ENCODE measurements at places on chromosomes 5 and 9. TPM values are rescaled to one million over a fixed set of nuclear protein-coding genes. Genes with fewer than 3 reads are reported as not detected.

- DNase-seq, result no peak
Observed at GRCh38 chr5:9789777-9790176, 159.6 kb upstream of the TAS2R1 start.

GRCh38 chr9:26975728-26976707 is 19.8 kb downstream of the IFT74 start:
- no peak for DNase-seq

DNA sequence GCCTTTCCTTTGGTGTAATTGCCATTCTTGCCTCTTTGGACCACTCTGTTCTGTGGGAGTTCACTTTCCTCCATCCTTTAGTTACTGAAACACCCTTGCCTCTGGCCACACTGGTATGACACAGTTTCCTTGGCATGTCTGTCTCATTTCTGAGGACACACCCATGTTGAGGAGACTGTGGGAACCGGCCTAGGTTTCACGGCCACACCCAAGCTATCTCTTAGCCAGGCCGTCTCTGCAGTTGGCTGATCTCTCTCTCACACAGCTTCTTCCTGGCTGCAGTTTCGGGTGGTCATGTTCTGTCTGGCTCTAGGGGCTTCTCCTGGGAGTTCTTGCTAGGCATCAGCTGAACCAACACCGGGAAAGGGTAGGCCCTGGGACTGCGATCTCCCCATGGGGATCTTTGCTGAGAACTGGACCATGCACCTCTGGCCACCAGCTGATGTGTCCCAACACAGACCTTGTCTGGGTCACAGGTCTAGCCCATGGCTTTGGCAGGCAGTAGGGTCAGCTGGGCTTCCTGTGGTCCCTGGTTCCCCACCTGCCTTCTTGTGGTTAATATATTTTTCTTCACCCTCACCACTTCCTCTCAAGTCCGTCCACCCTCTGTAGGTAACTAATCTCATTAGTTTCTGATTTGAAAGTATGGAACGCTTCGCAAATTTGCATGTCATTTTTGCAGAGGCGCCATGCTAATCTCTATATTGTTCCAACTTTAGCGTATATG is 24.9 kb downstream of the ARHGEF37 start:
- peak; percentile 20 for DNase-seq

DNA sequence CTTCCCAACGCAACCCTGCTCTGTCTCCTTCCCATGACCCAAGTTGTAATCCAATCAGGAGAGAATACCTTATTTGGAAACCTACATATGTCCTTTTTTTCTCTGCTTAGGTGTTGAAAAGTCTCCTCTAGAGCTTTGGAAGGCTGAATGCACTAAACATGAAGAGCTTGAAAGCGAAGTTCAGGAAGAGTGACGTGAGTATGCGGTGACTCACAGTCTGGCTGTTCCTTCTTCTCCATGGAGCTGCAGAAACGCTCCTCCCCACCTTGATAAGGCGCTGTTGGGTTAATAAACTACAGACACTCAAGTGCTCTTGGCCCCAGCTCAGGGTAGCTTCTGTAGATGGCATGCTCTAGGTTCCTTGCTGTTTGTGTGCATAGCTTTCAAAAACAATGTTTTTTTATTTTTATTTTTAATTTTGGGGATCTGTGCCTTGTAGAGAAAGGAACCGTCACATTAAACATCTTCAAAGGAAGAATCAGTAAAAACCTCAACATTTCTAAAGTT is 30.7 kb downstream of the RAI14 start:
- DNase-seq, result no peak

DNA sequence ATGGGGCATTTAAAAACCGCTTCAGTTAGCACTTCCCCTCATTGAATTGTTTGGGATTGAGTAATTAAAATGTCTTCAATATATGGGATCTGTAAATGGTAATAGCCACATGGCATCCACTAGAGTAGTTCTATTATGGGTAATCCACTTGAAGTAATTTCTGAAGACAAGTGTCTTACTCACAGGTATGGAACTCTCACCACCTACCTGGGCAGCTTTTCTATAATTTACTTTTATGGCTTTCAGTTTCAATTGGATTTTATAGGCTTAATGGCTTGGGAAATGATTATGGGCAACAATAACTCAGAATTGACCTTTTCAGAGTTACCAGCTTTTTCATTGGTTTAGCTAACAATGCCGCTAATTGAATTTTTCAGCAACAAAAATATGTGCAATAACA is 597.9 kb downstream of the PTPRD start:
- no peak for DNase-seq

DNA sequence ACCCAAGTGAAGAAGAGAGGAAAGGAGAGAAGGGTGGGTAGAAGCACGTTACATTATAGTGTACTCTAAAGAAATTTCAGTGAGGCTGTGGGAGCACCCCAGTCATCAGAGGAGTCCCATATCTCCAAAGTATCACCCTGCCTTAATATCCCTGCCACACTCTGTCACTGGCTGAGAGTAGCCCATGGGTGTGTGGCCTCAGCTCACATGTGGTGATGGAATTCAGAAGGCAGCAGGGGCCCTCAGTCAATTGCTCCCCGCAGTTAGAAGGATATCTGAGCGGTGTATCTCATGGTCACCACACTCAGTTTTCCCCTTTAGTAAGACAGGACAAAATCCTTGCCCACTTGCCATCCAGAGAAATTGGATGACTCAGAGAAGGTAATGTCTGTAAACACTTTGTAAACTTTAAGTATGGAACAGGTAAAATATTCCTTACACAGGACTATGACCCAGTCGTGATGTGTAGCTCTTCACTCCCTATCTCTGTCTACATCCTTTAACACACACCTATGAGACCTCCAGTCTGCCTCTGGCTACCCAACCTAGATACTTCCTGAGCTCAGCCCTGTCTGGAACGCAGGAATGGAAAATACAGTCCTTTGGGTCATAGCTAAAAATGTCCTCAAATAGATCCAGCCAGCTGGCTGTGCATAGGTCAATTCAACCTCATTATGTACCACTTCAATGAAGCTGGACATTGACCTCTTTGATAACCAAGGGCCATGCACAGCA is 24.3 kb upstream of the PLIN2 start:
- DNase-seq, result no peak

DNA sequence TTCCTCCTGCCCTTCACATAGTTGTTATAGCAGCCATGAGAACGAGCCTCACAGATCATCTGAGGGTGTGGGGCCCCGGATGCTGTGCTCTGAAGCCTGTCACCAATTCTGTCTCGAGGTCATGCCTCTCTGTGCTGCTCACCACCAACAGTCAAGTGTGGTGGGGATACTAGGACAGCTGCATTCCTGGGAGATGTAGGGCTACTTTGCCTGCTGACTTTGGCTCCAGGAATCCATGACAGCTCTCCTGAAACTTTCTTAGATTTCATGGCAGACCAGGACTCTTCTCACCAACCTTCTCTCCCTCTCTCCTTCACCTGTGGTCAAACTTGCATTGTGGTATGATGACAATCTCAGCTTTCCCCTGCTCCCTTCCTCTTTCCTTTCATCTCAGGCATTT is 395.9 kb downstream of the PSAT1 start:
- no peak for DNase-seq

- DNase-seq, result no peak
Observed at GRCh38 chr9:114364134-114365041, 23.4 kb downstream of the AKNA start.

- DNase-seq, result no peak
Observed at GRCh38 chr9:136760424-136760823, 2.4 kb upstream of the LCN8 start.

The SLC36A3 gene
- total RNA-seq, result not detected

The COL5A1 gene
- total RNA-seq, result 0.12 TPM

The FAM221B gene
- not detected for total RNA-seq

All from activated CD4-positive, alpha-beta memory T cell treated with anti-CD3 and anti-CD28 coated beads for 36 hours (primary cell).